ENCODE measurements at places on chromosomes 12 and 14.

DNA sequence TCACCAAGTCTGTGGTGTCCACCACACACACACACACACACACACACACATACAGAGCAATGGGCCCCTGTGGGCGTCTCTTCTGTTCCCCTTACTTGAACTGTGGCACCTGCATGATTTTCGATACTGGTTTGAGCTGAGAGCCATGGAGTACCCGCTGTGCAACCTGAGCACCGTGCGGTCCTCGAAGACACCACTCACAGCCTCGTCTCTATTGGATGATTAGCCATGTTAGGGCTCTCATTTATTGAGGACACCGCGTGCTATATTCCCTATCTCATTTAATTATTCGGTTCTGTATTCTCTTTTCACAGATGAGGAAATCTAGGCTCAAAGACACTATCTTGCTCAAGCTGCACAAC lies 623 bp upstream of the C14orf132 start:
- DNase-seq, result no peak

DNA sequence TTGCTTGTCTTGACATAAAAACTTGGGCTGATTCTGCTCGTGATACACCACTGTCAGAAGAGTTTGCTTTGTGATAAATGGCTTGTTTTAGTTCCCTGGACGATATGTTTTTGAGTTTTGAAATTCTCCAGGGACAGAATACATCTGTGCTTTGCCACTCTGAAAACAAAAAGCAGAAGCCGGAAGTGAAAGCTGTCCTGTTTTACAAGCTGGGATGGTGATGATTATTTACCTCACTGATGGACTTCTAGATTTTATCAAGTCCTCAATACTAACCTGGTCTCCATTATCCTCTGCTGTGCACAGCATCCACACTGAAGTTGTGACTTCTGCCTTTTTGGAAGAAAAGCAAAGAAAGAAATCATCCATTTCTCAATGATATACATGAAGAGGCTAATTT lies 251.6 kb downstream of the TRHDE start:
- DNase-seq, result no peak

DNA sequence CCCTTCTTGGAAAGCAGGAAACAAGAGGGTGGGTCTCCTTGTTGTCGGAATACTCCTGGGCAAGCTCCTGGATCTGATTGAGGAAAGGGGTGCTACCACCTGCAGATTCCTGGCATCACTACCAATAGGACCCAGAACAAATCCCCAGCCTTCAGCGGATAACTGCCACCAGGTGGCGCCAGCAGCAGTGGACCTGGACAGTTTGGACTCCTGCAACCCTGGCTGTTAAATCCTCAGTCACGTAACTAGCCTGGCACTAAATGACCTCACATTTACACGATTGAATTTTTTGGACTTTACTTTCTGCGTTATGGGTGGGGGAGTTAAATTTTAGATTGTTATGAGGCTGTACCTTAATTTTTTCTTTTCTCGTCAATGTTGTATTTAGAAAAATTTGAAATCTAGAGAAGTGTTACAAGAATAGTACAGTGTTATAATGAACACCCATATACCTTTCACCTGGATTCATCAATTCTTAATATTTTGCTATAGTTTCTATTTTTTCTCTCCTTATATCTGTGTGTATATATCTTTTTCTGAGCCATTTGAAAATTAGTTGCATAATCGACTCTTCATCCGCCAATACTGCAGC lies 95.6 kb downstream of the GAS2L3 start:
- DNase-seq, result no peak

DNA sequence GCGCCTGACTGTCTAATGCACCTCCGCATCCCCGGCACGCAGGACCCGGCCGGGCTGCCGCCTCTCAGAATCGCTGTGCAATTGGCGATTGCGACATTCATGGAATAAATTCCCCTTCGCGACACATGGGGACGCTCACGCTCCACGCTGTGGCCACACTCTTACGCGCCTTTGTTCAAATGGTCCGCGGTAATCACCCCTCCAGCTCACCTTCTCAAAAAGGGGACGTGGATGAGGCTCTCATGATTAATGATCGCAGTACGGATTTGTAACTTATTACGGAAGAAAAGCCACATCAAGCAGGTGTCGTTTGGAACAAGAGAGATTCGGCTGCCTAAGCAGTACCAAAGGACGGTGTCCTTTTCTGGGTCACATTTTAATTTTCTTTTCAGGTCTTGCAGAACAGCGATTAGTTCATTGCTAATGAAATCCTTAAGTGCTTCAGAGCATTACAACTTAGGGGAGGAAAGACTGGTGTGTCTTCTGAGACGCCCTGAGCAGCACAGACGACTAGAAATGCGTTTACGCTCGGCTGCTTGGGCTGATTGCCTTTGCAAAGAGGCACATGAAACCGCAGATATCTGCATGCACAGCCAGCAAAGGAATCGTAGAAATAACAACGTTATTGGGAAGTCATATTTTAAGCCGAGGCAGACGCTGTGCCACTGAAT lies 37.3 kb upstream of the ADGRD1 start:
- no peak for DNase-seq

GRCh38 chr12:121582583-121583333 lies 1.9 kb upstream of the KDM2B start:
- no peak for DNase-seq

DNA sequence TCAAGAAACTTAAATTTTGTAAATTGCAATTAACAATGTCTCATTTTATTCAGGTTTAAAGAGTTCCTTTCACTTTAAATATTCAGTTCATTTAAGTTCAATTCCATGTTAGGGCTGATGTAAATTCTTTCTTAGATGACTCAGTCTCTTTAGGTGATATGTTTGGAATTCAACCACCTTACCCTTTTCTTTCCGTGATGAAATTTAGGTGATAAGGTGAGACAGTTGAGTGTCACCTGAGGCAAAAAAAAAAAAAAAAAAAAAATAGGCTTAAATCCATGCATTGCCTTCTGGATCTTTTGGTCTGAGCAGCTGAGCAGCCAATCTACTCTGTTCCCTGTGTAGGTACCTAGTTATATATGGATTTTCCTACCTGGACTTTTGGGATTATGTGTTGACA lies 299.5 kb downstream of the DAD1 start:
- no peak for DNase-seq

DNA sequence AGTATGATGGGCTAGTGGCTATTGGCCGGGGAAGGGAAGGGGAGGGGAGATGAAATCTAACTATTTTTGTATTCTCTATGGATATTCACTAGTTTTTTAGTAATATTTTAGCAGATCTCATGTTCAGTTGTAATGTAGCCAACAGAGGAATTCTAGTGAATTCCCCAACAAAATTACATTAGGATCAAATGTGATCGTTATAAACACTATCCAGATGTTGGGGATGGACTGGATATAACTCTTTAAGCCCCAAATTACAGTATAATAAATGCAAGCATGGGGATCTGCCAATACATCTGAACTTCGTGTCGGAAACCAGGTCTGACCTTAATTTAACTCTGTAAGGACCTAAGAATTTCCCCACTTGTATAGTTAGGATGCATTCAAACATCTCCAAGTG lies 21.5 kb downstream of the LLPH start:
- DNase-seq, result no peak

GRCh38 chr14:41641690-41642089 lies 35.0 kb downstream of the LRFN5 start:
- DNase-seq, result no peak

GRCh38 chr12:90298289-90298948 lies 589.8 kb upstream of the ATP2B1 start:
- no peak for DNase-seq

GRCh38 chr12:76142305-76142704 lies 57.8 kb upstream of the NAP1L1 start:
- DNase-seq, result no peak

- DNase-seq, result no peak
Observed at GRCh38 chr12:106139422-106140171, 843 bp upstream of the NUAK1 start.

- no peak for DNase-seq
Observed at GRCh38 chr12:57164966-57165625, 17.7 kb upstream of the LRP1-AS start.

Measured in effector memory CD4-positive, alpha-beta T cell (primary cell).